Vagina (tissue), 2 donors: ENCODE measurements at places on chromosomes 5 and 9.

GRCh38 chr5:107979291-107979690, 308.6 kb upstream of the EFNA5 start:
- no peak overlapping the region for H3K27ac ChIP-seq
- H3K4me3 ChIP-seq = no peak overlapping the region
- no peaks in the 10 kb centered on the region for H3K27me3 ChIP-seq

GRCh38 chr9:127452691-127453090, 1.4 kb downstream of the LRSAM1 start:
- no peaks in the 10 kb centered on the region for H3K36me3 ChIP-seq
- no peaks in the 10 kb centered on the region for H3K27me3 ChIP-seq
- no peak overlapping the region for H3K27ac ChIP-seq

- no peaks in the 10 kb centered on the region for H3K27me3 ChIP-seq
- no peak overlapping the region for H3K4me3 ChIP-seq
- H3K27ac ChIP-seq = no peak overlapping the region
- peaks cover 25% of the 10 kb centered on the region for H3K4me1 ChIP-seq
- H3K36me3 ChIP-seq = no peaks in the 10 kb centered on the region
- no peak for DNase-seq
Measured at GRCh38 chr9:68978066-68978465, 35.8 kb downstream of the PRKACG start.

DNA sequence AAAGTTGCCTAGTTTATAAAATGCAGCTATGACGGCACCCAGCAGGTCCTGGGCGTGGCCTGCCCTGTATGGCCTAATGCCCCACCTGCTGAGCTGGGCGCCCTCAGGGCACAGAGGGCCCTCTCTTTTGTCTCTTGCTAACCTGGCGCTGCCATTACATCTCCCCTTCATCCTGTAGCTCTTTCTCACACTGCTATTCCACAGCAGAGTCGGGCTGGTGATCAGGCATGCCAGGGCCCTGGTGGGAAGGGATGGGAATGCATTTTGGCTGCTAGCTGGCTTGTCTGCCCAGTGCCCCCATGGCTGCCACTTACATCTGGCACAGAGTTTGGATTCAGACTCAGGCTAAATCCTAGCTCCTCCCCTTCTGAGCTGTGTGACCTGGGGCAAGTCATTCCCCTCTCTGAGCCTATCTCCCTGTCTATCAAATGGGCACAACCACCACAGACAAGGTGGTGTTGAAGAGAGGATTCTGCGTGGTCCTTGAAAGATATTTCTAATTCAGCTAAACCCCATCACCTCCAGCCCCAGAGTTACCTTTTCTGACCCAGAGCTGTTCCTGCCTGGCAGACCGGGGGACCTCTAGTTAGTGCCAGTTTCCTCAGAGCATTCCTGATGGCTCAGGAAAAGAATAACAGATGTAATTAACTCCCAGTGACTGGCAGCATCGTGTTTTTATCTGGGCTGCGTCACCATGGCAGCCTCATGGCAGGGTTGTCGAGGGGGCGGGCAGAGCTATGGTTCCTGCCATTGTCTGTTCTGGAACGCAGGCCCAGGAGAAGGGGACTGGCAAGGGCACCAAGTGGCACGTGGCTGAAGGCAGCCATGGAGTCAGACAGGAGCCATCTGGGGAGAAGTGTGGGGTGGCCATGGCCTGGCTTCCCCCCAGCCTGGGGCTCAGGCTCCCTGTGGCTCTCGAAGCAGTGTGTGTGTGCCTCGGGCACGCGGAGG, 6.3 kb downstream of the PRR7 start:
- H3K27me3 ChIP-seq = no peaks in the 10 kb centered on the region
- no peak overlapping the region for H3K4me3 ChIP-seq
- DNase-seq = no peak

GRCh38 chr9:76796296-76796695, 32.1 kb downstream of the PCA3 start:
- H3K36me3 ChIP-seq = no peaks in the 10 kb centered on the region
- no peaks in the 10 kb centered on the region for H3K27me3 ChIP-seq
- H3K4me1 ChIP-seq = no peaks in the 10 kb centered on the region

DNA sequence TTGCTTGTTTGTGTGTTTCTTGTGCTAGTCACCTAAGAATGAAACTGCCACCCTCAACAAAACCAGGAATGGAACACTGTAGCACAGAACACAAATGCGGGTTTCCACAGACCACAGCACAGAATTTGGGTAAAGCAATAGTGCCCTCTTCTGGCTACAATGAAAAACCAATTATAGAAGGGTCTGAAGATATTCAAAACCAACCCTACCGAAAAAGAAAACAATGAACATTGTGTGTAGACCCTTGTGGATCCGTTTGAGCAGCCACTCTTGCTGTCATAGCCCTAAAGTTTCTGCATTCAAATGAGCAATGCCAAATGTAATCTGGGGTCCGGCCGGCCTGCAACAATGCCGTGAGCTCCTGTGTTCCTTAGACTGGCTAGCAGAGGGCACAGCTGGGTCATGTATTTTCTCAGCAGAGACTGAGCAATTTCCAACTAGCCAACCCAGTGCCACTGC, 8.3 kb upstream of the ENC1 start:
- DNase-seq = no peak
- no peak overlapping the region for H3K27ac ChIP-seq
- peaks cover 5% of the 10 kb centered on the region for H3K4me1 ChIP-seq
- H3K4me3 ChIP-seq = no peak overlapping the region

- no peaks in the 10 kb centered on the region for H3K27me3 ChIP-seq
- no peaks in the 10 kb centered on the region for H3K36me3 ChIP-seq
- no peaks in the 10 kb centered on the region for H3K4me1 ChIP-seq
- no peak for DNase-seq
- H3K4me3 ChIP-seq = no peak overlapping the region
- no peak overlapping the region for H3K27ac ChIP-seq
Measured at GRCh38 chr9:132230605-132231004, 68.7 kb downstream of the NTNG2 start.

- H3K4me3 ChIP-seq = no peak overlapping the region
- no peak overlapping the region for H3K27ac ChIP-seq
- no peaks in the 10 kb centered on the region for H3K4me1 ChIP-seq
- H3K27me3 ChIP-seq = no peaks in the 10 kb centered on the region
- no peak for DNase-seq
- H3K36me3 ChIP-seq = no peaks in the 10 kb centered on the region
Measured at GRCh38 chr5:84032324-84032723, 311.7 kb upstream of the HAPLN1 start.

GRCh38 chr9:129557192-129558036, 63.5 kb downstream of the C9orf50 start:
- DNase-seq = no peak
- H3K4me1 ChIP-seq = peaks cover 6% of the 10 kb centered on the region
- H3K27ac ChIP-seq = no peak overlapping the region
- H3K36me3 ChIP-seq = no peaks in the 10 kb centered on the region

GRCh38 chr5:126414874-126415502, 8.2 kb upstream of the GRAMD2B start:
- no peaks in the 10 kb centered on the region for H3K36me3 ChIP-seq
- no peaks in the 10 kb centered on the region for H3K27me3 ChIP-seq
- peaks cover 4% of the 10 kb centered on the region for H3K4me1 ChIP-seq
- H3K4me3 ChIP-seq = no peak overlapping the region

DNA sequence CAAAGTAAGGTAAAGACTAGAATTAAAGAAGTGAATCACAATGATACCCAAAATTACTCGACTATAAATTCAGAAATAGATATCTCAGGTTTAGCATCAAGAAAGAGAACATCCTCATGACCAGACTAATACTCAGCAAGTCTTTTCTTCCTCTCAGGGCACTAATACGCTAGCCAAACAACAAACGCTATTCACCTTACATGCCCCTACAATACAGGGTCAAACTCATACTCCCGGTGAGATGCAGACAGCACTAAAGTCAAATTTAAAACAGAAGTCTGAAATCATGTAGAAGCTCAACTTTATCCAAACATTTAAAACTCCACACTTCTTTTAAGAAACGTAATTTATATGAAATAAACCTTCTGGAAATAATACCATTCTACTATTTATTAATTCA, 5.6 kb downstream of the PFDN1 start:
- no peak overlapping the region for H3K4me3 ChIP-seq
- no peak overlapping the region for H3K27ac ChIP-seq
- DNase-seq = no peak
- H3K27me3 ChIP-seq = no peaks in the 10 kb centered on the region
- H3K4me1 ChIP-seq = peaks cover 73% of the 10 kb centered on the region
- H3K36me3 ChIP-seq = no peaks in the 10 kb centered on the region

- no peaks in the 10 kb centered on the region for H3K27me3 ChIP-seq
- H3K27ac ChIP-seq = no peak overlapping the region
- no peak for DNase-seq
- H3K4me1 ChIP-seq = no peaks in the 10 kb centered on the region
- H3K36me3 ChIP-seq = no peaks in the 10 kb centered on the region
Measured at GRCh38 chr9:110414471-110414870, 76.8 kb upstream of the TXNDC8 start.

- no peak for DNase-seq
- no peak overlapping the region for H3K27ac ChIP-seq
- H3K36me3 ChIP-seq = no peaks in the 10 kb centered on the region
Measured at GRCh38 chr5:68970617-68971016, 123.2 kb upstream of the SLC30A5 start.

GRCh38 chr9:116939614-116940013, 252.5 kb downstream of the TRIM32 start:
- H3K4me3 ChIP-seq = no peak overlapping the region
- no peaks in the 10 kb centered on the region for H3K27me3 ChIP-seq
- H3K36me3 ChIP-seq = no peaks in the 10 kb centered on the region
- H3K27ac ChIP-seq = no peak overlapping the region
- DNase-seq = no peak
- no peaks in the 10 kb centered on the region for H3K4me1 ChIP-seq

- H3K4me3 ChIP-seq = no peak overlapping the region
- peak; percentile 64 for DNase-seq
- no peaks in the 10 kb centered on the region for H3K27me3 ChIP-seq
- H3K4me1 ChIP-seq = peaks cover 2% of the 10 kb centered on the region
Measured at GRCh38 chr5:171426266-171426665, 6.8 kb downstream of the FGF18 start.

DNA sequence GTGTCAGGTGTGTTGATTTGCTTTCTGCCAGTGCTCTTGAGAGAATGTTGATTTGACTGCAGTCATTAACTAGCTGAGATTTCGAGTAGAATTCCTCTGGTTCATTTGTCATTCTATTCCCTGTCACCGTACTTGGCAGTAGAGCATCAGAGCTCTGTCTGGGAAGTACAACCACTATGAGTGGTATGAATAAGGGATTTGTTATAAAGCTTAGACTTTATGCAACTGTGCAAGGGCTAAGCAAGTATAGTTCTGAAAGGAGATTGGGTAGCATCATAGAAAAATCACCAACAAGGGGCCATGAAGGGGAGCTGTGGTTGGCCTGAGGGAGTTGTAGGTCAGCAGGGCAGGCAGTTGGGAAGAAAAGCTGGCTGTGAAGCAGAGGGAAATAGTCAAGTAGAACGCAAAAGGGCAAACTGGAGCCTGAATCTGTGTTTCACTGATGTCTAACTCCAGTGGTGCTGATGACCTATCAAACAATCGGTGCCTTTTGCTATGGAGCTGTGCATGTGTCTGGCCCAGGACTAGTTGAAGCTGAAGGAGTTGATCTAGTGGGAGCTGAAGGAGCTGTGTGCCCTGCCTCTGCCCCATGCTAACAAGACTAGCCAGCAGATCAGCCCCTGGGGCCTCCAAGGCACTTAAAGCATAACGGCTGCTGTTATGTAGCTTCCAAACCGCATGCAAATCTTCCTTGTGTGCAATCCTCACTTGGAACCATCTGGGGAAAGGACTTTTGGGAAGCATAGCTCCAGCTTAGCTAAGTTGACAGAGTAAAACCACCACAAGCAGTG, 110.0 kb downstream of the SLC28A3 start:
- no peaks in the 10 kb centered on the region for H3K27me3 ChIP-seq
- no peaks in the 10 kb centered on the region for H3K36me3 ChIP-seq
- H3K4me1 ChIP-seq = no peaks in the 10 kb centered on the region
